ENCODE measurements at places on chromosomes 13 and 19.

DNA sequence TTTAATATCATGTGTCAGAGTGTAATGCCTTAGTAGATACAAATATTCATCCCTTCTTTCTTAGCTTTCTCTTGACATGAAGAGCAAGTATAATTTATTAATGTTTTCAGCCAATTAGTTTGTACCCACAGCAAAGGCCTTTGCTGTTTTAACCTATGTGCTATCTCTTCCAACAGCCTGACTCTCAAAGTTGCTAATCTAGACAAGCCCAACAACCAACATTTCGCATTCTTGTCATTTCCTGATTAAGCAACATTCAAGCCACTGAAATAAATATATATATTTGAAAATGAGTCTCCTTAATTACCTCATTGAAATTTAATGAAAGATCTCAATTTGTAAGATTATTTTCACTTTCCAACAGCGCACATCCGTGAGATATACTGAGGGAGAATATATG is 18.5 kb downstream of the EPSTI1 start:
- no peak for DNase-seq

DNA sequence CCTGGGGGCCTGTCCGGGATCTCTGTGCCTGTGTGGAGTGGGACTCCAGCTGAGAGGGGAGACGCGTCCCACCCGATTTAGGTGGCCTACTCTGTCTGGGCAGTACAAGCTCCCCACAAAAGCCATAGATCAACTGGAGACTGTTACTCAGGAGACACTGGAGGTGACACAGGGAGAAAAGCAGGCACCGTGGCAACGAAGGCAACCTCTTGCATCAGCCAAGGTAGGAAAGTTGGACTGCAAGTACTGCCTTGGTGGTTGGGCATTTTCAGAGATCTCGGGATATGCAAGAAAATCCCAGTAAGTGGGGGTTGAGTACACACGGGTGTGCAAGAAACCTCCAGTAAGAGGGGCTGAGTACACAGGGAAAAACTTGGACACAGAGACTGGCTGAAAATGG is 1060.0 kb upstream of the MIR17HG start:
- DNase-seq, result no peak

GRCh38 chr13:44470638-44471562 is 97.3 kb downstream of the SERP2 start:
- DNase-seq, result no peak

DNA sequence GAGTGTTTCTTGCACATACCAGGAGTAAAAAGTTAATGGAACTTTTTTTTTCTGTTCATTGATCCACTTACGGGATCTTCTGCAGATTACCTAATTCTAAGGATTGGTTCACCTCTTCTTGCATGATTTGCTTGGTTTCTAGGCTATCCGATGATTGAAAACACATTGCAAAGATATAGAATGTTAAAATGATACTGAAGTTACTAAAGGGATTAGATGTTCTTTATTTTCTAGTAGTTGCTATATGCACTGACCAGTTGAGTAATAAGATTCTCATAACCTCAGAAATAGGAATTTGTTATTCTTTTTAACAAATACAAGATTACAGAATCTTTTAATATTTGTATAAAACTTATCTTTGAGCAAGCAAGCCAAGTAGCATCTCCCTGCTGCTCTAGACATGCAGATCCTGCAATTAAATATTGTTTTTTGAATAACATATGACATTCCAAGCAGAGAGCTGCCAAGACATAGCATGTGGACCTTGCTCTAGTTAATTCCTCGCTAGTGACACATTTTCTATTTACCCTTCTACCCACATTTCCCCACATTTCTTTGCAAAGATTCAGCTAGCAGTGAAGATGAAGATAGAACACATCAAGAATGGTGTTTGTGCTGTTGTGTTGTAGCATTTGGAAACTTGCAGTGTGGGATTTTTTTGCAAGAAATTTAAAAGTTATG is 51.7 kb upstream of the RNF113B start:
- DNase-seq, result no peak

DNA sequence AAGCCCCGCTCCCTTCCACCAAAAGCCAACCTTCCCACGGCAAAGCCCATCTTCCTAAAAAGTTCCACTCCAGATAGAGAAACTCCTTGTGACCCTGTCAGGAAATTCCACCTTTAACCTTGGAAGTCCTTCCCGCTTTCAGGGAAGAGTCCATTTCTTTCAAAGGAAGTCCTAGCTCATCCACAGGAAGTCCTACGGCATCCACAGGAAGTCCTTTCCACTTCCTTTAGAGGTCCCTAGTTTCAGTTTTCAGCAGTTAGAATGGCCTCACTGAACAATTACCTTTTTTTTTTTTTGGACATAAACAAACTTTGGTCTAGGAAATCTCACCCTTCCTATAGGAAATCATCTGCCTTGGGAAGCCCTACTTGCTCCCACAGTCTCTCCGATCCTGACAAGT is 31.7 kb downstream of the TRPM4 start:
- no peak for DNase-seq

DNA sequence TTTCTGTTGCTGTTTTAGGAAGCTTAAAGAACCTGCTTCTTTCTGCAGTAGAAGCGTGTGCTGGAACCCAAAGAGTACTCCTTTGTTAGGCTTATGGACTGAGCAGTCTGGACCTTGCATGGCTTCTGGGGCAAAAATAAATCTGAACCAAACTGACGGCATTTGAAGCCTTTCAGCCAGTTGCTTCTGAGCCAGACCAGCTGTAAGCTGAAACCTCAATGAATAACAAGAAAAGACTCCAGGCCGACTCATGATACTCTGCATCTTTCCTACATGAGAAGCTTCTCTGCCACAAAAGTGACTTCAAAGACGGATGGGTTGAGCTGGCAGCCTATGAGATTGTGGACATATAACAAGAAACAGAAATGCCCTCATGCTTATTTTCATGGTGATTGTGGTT is 103.1 kb downstream of the TNFRSF19 start:
- no peak for DNase-seq

- DNase-seq, result no peak
Measured at GRCh38 chr13:92143766-92144165, 745.3 kb downstream of the GPC5 start.

GRCh38 chr13:62320129-62321108 is 904.8 kb upstream of the PCDH20 start:
- DNase-seq, result no peak

- no peak for DNase-seq
Measured at GRCh38 chr13:33626407-33626806, 191.5 kb upstream of the RFC3 start.

DNA sequence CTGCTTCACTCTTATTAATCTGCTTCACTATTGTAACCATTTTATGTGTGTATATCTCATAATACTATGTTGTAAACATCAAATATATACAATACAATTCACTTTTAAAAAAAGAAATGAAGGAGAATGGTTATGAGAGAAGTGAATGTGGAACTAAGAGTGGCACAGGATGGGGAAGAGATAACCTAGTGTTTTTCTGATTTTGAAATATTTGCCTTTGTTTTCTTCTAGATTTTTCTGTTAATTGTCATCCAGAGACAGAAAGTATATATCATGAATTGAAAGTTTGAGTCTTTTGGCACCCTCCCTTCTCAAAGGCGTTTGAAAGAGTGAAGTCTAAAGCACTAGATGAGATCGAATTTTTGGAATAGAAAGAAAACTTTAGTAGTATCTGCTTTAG is 2.8 kb downstream of the DNAJC3 start:
- DNase-seq, result no peak

GRCh38 chr13:48446464-48446863 is 33.6 kb upstream of the LPAR6 start:
- no peak for DNase-seq

GRCh38 chr19:56119582-56119978 is 1.5 kb downstream of the ZNF787 start:
- DNase-seq, result no peak

GRCh38 chr13:63864171-63864902 is 2448.7 kb upstream of the PCDH20 start:
- no peak for DNase-seq

DNA sequence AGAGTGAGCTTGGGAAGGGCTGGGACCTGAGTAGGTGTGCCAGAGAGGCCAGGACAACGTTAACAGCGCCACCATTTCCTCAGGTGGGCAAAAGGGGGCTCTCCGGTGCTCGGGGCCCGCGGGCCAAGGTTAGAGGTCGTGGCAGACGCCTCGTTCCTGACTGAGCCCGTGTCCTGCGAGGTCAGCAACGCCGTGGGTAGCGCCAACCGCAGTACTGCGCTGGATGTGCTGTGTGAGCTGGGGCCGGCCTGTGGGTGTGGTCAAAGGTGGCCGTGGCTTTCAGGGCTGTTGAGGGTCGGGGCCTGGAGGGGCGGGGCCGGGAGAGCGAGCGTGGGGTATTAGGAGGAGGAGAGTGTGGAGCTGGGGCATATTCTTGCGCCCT is 3.7 kb downstream of the KIRREL2 start:
- DNase-seq, result no peak

- DNase-seq, result no peak
Measured at GRCh38 chr19:14418856-14419105, 360 bp downstream of the DDX39A start.

GRCh38 chr19:48874303-48875135 is 2.3 kb downstream of the PPP1R15A start:
- DNase-seq, result no peak
